NCI-H510A (cell line): ENCODE measurements at places on chromosomes 3 and 15.

DNA sequence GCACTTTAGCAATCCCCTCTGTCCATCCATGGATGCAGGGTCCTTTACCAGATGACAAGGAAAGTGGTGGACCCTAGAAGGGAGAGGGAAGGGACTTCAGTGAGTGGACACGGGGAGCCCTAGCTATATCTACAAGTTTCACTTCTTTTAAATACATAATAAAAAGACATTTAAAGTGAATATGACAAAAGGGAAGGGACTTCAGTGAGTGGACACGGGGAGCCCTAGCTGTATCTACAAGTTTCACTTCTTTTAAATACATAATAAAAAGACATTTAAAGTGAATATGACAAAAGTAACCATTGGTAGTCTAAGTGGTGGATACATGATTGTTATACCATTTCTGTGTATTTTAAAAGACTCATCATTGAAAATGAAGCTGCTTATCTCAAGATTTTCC is 81.9 kb upstream of the HES1 start:
- no peak for DNase-seq

DNA sequence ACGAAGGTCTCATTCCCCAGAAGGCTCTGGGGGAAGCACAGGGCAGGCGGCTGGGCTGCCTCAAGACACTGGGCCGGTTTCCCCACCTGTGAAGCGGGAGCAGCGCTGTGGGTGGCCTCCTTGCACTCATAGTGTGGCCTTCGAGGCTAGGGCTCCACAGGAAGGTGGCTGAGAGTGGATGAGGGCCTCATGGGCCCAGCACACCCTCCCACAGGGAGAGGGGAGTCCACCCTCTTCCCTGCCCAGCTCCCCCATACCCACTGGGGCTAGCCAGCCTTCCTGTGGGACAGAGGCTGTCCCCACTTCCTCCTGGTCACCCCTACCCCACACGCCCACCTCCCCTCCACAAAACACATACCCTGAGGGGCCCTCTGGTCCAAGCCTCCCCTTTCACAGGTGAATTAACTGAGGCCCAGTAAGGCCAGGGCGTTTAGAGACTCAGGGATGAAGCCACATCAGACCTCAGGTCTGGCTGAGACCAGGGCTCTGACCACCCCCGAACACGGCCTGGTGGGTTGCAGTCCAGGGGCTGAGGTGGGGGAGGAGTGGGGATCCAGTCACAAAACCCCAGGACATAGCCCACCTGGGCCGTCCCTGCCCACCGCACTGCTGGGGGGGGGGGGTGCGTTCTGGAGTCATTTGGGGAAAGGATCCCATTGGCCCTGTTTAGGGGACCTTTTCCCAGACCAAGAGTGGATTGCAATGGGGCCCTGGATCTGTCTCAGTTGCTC is 1.1 kb downstream of the ANPEP start:
- DNase-seq: no peak

DNA sequence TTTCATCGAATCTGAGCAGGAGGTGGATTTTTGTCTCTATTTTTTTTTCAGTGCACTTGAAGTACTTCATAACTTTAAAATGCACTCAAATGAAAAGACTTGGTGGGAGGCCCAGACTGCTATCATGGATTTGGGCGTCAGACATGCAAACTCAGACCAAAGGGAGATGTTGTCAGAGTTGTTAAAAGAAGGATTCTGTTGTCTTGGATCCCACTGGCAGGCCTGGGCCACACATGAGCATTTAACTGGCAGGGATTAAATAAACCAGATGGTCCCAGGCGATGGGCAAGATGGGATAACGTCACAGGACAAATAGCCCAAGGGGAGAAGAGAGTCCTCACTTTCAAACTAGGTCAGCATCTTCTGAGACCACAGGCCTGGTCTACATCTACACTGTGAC is 15.4 kb downstream of the RTP1 start:
- no peak for DNase-seq

- DNase-seq: no peak
Measured at GRCh38 chr3:42656680-42657610, 3.4 kb downstream of the ZBTB47 start.

DNA sequence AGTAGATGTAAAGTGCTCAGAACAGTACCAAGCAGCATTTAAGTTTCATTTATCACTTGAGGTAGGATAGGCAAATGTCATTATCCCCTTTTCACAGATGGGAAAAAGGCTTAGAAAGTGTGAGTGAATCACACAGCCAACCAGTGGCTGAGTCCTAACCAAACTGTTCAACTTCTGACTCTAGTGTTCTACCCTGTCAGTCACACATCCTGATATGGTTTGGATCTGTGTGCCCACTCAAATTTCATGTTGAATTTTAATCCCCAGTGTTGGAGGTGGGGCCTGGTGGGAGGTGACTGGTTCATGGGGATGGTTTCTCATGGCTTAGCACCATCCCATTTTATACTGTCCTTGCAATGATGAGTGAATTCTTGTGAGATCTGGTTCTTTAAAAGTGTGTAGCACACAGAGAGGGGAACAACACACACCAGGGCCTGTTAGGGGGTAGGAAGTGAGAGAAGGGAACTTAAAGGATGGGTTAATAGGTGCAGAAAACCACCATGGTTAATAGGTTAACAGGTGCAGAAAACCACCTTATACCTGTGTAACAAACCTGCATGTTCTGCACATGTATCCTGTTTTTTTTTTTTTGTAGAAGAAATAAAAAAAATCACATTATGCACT is 304.7 kb downstream of the SUCLG2 start:
- no peak for DNase-seq

DNA sequence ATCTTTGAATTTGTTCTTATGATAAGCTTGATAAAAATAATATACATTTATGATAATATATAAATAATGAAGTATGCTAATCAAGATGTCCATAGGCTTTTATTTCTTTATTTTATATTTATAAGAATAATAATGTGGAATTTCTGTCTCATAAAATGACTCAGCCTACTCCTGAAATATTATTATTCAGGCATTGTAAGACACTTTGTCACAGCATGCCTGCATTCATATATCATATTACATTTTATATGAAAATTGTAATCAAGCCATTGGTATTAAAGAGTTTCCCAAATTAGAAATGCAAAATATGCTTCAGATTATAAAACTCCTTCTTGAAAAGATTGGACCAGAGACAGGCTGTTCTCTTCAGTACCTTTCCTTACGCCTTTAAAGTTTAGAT is 1303.7 kb upstream of the CADM2 start:
- no peak for DNase-seq

DNA sequence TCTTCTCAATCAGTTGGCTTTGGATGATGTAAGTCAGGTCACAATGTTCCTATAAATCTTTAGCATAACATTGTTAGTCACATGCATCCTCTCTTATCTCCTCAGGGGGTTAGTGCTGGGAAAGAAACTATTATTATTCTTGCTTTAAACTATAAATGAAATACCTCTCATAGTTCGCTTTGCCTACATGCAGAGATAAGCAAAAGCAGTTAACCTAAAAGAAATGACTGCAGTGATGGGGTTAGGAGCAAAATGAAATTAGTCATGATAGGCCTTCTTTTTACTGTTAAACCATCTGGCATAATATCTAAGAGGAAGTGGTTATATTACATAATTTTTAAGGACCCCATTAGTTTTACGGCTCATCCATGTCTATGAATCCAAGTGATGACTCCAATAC is 91.7 kb upstream of the IGSF10 start:
- DNase-seq: no peak

- DNase-seq: no peak
Measured at GRCh38 chr15:63110428-63111026, 11.1 kb upstream of the LACTB start.

GRCh38 chr3:45554006-45554666 is 40.4 kb upstream of the LIMD1 start:
- no peak for DNase-seq

DNA sequence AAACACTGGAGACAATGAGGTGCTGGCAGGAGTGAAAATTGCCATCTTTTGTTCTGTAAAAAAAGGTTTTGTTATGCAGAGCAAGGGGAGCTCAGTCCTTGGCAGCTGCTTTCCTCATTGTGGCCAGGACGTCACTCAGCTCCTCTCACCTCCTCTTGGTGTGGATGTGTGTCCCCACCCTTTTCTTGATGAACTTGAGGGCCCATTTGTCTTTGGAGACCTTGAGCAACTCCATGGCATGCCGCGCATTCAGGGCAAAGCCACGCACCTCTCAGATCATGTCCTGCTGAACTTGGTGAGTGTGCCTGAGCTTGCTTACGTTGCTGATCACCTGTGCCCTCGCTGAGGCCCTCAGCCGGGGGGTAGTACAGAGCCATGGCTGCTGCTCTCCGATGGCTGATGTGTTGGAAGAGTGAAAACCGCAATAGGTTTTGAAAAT is 24.5 kb upstream of the BDH1 start:
- DNase-seq: no peak

GRCh38 chr3:129195731-129196256 is 12.1 kb upstream of the CNBP start:
- DNase-seq: no peak

DNA sequence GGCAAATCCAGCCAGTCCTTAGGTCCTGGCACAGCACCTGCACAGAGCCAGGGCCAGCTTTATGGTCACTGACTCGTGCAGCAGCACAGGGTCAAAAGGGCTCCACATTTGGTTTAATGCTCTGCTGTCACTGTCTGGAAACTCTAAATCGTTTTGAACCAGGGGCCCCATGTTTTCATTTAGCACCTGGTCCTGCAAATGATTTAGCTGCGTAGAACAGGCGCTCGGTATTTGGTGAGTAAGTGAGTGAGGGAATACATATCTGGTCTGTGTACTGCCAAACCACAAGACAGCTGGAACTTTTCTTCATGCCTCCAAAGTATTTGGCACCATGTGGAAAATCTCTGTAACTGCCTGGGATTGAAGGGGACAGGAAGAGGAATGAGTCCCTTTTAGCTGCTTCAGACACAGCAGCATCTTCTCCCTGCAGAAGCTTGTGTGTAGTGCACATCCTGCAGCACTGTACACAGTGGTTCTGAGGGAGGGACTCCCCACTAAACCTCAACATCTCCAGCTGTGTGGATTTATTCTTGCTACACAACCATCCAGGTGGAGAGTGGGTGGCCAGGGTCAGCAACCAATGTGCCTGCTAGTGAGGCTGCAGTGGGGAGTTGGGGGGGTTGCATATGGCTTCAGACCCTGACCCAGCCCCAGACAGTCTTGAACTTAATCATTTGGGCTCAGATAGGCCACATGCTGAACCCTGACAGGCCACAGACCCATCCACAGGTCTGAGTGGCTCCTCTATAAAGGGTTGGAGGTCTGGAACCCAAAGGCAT is 1.1 kb downstream of the SH2D7 start:
- DNase-seq: no peak

DNA sequence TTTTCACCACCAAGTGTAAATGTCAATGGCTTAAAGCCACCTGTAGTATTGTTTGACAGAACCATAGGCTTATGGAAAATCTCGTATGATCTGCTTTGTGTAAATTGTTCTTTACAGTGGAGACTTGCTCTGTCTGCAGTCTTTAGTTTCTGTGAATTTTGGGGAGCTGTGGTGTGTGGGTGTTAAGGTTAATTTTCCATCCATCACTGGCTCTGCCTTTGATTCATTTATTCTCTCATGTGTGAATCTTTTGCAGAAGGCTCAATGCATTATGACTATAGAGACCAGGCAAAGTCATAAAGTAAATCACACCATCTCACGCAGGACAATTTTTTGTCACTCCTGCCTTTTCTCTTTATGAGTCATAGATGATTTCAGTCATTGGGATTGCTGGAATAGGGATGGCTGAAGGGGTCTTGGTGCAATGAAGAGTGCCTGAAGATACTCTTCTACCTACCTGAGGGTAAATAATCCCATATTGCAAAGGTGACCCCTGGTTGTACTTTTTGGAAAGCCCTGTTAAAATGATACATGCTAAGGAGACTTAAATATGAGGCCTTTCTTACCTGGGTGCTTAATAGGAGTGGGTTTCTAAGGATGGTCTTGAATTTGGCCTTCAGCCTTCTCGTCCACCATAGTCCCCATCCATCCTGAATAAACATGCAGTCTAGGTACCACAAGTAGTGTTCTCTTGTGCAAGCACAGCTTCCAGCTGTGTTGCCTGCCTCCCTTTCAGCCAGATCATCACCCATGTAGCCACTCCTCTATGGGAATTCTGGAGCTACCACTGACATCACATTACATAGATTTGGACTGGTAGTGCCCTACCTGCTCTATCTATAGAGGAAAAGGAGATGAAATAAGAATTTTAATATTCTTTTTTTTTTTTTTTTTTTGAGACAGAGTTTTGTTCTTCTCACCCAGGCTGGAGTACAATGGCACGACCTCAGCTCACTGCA is 14.3 kb downstream of the TGFBR2 start:
- DNase-seq: no peak

- DNase-seq: no peak
Measured at GRCh38 chr3:18989237-18989795, 159.0 kb upstream of the KCNH8 start.

GRCh38 chr3:120451272-120451761 is 525 bp upstream of the FSTL1 start:
- DNase-seq: no peak

- DNase-seq: peak; percentile 45
Measured at GRCh38 chr3:190306513-190307163, 15.6 kb downstream of the CLDN1 start.

GRCh38 chr15:99565049-99565298 is 810 bp upstream of the MEF2A start:
- no peak for DNase-seq

GRCh38 chr3:156750191-156750873 is 75.8 kb upstream of the LEKR1 start:
- DNase-seq: no peak

DNA sequence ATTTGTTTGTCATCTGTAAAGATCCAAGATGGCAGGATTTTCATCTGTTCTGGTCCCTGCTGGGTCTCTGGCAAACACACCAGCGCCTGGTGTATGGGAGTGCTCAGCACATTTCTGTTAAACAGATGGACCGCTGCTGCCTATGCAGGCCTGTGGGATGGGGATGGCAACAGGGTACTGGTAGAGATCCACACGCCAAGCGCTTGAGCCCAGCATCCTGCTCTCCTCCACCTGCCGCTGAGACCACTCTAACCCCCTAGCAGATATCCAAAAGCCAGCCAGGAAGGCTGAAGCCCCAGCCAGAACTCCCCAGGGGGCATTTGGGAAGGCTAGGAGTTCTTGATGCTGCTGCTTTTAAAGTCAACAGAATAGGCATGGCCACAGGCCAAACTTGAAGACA is 31.7 kb downstream of the ZNF445 start:
- DNase-seq: no peak

DNA sequence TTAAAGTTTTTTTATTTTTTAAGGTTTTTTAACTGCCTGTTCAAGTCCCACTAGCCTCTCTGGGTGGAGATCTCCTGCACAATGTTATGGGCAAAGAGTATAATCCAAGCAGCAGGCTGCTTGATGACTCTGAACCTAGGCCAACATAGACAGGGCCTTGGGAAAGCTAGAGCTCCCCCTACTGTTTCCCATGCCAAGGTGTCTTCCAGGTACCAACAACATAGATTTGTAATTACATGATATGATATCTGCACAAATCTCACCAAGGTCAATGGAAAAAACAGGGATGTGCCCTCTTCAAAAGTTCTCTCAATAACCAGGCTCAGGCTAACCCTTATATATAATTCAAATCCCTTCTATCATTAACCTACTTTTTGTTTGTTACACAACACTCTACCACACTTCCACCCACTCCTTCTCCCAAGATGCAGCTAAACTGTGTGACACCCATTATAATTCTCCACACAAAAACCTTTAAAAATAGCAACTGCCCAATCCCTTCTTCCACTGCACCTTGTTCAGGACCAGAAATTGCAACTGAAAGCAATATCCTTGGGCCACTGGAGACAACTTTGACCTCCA is 43.8 kb downstream of the RBM15B start:
- DNase-seq: no peak
